G401 (cell line): ENCODE measurements at places on chromosomes 3 and 15. TPM values are rescaled to one million over a fixed set of nuclear protein-coding genes. Genes with fewer than 3 reads are reported as not detected.

Gene VEPH1
- total RNA-seq = 17.7 and 25.3 TPM in 2 replicates

GRCh38 chr3:40337136-40338108, 27.9 kb downstream of the EIF1B start:
- DNase-seq = no peak

GRCh38 chr15:78828920-78829319, 17.7 kb upstream of the ADAMTS7 start:
- DNase-seq = peak; percentile 25

Gene CCR2
- not detected in 2 replicates for total RNA-seq

DNA sequence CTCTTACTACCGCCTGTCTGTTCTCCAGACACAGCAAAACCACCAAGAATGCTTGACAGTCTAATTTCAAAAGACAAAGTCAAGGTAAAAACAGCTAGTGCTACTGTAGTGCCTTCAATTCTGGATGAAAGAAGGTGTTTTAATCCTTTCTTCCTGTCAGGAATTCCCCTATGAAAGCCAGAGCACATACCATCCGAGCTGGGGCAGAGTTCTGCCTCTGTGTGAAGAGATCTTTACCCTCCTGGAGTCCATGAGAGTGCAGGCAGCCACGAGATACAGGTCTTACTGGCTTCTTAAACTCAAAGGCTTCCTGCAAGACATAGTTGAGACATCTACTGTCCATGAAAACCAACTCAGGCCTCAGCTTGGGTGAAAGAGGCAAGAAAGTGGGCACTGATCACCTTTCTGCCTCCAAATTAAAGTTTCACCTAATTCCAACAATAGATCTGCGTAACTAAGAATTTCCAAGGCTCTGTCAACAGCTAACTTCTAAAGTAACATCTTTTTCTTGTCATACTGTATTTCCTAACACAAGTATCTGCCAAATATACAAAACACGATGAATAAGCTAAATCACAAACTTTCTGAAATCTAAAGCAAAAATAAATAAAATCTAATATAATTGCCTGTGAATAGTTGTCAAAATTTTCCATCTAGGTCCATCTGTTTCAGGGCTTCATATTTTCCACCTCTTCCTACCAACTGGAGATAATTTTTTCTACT, 7.5 kb downstream of the CDC25A start:
- DNase-seq = no peak

- no peak for DNase-seq
Observed at GRCh38 chr3:150874666-150875219, 30.5 kb downstream of the MINDY4B start.

- no peak for DNase-seq
Observed at GRCh38 chr15:63023351-63023945, 19.1 kb upstream of the TPM1 start.

Gene GHSR
- total RNA-seq = not detected in 2 replicates

Gene KBTBD13
- 0.37 TPM in 1 of 2 replicates, not detected in the other for total RNA-seq

Gene PLSCR5
- total RNA-seq = not detected in 2 replicates

- DNase-seq = no peak
Observed at GRCh38 chr3:40672861-40673260, 148.1 kb downstream of the ZNF621 start.

Gene SLC6A20
- total RNA-seq = 2.2 and 5.0 TPM in 2 replicates

DNA sequence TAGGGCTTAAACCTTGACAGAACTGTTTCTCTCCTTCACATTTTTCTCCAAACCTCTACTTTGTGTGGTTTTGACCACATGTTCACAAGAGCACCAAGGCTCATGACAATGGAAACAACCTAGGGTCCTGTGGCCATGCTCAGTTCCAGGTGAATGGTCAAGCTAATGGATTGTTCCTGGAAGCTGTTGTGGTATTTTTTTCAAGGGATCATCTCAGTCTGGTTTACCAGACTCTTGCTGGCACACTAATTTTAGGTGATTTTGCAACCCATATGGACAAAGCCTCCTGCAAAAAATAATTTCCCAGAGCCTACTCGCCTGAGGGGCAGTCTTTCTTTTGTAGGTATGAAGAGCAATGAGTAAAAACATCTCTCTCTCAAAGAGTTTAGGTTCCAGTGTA, 67.2 kb downstream of the LSAMP start:
- DNase-seq = peak; percentile 66

GRCh38 chr15:71649894-71650293, 160.5 kb upstream of the NR2E3 start:
- no peak for DNase-seq

GRCh38 chr15:77631745-77632533, 773 bp downstream of the LINGO1 start:
- DNase-seq = no peak

Gene STRA6
- total RNA-seq = 17.2 and 23.9 TPM in 2 replicates

Gene ANXA2
- 851 and 1,039 TPM in 2 replicates for total RNA-seq

Gene LIPH
- total RNA-seq = not detected in 2 replicates

DNA sequence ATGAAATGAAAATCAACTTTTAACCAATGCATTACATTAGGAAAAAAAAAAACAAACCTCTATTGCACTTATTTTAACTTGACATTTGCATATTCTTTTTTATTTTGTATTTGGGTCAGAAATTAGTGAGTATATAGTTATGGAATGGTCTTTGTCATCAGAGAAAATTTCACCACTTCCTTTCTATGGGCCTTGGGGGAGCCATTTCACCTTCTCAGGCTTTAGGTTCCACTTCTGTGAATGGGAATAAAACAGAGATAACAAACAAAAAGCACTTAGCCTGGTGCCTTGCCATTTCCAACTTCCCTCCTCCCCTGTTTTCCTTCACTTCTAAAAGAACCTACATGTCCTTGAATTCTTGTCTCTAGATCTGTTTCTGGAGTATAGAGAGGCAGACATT, 168.0 kb upstream of the STT3B start:
- DNase-seq = no peak

GRCh38 chr3:45773714-45774449, 22.5 kb downstream of the SLC6A20 start:
- no peak for DNase-seq

Gene RAD54L2
- total RNA-seq = 11.9 and 13.1 TPM in 2 replicates

Gene EXOG
- total RNA-seq = 16.6 and 18.2 TPM in 2 replicates

DNA sequence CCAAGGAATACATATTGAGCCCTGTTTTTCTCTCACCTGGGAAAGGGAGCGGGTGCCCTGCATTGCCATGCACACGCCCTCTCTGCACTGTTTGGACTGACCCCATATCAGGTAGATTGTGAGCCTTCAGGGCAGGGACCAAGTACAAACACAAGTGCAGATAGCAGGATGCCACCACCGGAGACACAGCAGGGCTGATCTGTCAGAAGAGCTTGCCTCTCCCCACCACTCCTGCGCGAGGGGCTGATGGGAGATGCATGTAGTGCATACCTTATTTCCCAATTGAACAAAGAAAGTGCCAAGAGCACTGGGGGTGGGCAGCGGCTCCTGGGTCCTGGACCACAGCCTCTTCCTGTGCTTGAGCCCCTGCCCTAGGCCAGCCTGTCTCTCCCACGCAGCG, 9.0 kb upstream of the SLCO2A1 start:
- DNase-seq = no peak

Gene SCAMP2
- total RNA-seq = 7.6 and 13.2 TPM in 2 replicates

Gene SCN11A
- total RNA-seq = not detected in 2 replicates

Gene MORC1
- total RNA-seq = not detected in 2 replicates

Gene MGA
- total RNA-seq = 9.5 and 22.0 TPM in 2 replicates

Gene SLC28A2
- not detected in 2 replicates for total RNA-seq

GRCh38 chr3:36097209-36097608, 283.1 kb upstream of the STAC start:
- no peak for DNase-seq

GRCh38 chr3:194136519-194137007, 615 bp downstream of the HES1 start:
- no peak for DNase-seq

- DNase-seq = no peak
Observed at GRCh38 chr15:68894208-68894607, 36.1 kb upstream of the SPESP1 start.

DNA sequence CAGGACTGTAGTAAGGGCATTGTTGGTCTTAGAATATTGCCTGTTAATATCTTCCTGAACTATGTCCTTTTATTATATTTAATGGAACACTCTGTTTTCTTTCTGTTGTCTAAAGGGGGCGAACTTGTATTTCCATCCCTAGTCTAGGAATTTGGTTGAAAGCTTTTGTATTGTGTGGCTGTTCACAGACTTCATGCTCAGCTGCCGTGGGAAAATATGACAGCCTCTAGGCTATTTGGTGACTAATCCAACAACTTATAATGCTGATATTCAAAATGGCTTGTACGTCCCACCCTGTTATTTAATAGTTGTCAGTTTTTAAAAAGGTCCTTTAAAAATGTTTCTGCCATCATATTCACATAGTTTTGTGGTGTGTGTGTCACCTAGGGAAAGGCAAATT, 202.6 kb downstream of the KLHL25 start:
- DNase-seq = no peak

Gene CPLX3
- not detected in 2 replicates for total RNA-seq

DNA sequence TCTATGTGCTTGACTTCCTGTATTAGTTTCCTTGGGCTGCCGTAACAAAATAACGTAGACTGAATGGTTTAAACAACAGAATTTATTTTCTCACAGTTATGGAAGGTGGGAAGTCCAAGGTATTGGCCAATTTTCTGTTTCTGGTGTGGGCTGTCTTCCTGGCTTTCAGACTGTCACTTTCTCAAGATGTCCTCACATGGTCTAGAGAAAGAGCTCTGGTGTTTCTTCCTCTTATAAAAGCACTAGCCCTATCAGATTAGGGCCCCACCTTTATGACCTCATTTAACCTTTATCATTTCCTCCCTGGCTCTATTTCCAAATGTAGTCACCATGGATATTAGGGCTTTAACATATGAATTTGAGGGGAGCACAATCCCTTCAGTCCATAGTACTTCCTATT, 54.6 kb downstream of the SPRED1 start:
- DNase-seq = no peak

GRCh38 chr15:51189669-51190385, 95.1 kb upstream of the TNFAIP8L3 start:
- DNase-seq = no peak

Gene CD96
- total RNA-seq = not detected in 2 replicates

DNA sequence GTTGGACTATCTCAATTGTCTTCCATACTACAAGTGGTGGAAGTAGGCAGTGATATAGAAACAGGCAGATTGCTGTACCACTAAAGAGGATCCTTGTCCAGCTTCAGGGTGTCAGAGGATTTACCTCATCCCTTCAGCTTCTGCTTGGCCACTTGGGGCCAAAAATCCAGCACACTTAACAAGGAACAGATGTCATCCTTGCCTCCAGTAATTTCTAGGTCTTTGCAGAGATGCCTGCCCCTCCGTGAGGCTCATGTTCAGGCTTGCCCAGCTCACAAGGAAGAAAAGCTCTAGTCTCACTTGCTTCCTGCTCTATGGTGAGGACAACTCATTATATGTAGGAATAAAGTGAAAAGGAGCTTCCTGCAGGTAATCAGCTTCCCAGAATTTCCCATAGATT, 510.3 kb downstream of the EPHA3 start:
- no peak for DNase-seq

DNA sequence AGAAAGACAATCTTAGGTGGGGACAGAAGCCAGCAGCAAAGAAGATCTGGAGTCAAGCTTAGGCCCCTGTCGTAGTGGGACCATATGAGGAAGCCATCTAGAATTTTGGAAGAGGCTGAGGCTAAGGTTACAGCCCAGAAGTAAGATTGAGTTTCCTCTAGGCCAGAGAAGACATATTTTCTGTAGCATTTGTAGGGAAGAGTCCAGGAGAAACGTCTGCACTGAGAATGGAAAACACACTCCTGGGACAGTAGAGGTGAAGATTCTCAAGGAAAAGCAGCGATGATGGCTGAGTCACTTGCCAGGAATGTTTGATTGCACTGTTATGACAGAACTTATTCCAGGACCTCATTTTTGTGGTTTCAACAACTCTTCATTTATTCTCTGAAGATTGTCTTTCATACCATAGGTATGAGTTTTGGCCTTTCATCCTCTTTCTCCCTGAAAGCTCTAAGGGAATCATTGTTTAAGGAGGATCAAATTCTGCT, 107.2 kb downstream of the GTPBP8 start:
- DNase-seq = no peak

DNA sequence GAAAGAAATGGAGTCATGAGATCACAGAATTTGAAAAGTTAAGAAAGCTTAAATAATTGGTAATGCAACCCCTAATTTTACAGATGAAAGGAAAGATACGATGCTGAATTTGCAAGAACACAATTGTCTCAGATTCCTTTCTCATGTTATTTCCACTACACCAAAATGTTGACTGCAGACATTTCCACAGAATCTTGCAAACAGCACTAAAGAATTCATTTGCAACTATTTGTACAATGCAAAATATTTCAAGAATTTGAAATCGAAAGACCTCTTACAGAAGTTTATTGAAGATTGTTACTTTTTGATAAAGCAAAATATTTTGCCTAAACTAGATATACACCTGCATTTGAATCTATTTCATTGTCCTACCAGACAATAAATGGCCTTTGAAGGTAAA, 194.1 kb upstream of the KCNMB2 start:
- no peak for DNase-seq

DNA sequence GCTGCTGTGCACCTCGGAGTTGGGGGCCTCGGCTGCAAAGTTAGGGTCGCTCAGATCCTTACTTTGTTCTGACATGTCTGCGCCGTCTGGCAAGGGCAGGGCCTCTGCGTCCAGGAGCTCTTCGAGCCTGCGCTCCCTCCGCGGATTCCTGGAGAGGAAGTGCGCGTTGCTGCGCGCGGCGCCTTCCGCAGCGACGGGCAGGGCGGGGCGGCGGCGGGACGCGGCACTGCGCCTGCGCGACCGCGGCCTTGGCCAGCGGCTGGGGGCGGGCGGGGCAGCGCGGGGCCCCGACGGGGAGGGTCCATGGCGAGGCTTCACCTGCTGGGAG, at the start of gene NDN:
Gene NDN, minus strand, starts transcription at position 163 of the 328 bp plus-strand sequence. Its CDS starts 88 bp downstream, at position 75.
- no peak for DNase-seq

Gene ARNT2
- total RNA-seq = not detected in 2 replicates
